ENCODE measurements at places on chromosomes 3 and 15.

DNA sequence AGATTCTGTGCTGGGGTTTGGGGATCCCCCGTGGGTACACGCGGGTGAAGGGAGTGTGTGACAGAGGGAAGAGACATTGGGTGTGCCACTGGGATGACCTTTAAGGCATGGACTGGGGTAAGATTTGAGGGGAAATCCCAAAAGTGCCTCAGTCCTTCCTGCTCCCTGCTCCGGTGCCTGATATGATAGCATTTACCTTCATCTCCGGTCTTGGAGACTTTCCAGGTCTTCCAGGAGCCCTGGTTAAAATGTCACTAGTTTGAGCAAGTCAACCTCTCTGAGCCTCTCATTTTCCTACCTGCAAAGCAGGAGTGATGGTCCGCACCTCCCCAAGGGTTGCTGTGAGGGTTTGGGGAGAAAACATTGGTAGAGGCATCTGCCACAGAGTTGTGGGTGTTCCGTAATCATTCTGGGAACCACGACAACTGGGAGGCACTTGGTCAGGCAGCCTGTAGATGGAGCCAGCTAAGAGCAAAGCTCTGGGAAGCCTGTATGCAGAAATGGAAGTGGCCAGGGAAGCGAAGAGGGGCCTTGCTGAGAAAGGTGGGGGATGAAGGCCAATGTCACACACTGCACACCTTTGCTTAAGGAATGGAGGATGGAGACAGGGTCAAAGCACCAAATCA, 33.9 kb upstream of the KIF23 start:
- no peak for DNase-seq

GRCh38 chr3:171606151-171606751, 146.0 kb upstream of the TNIK start:
- no peak for DNase-seq

- DNase-seq = no peak
Observed at GRCh38 chr3:174270841-174271240, 588.3 kb upstream of the NAALADL2 start.

- DNase-seq = no peak
Observed at GRCh38 chr3:184372911-184373310, 5.1 kb downstream of the THPO start.

DNA sequence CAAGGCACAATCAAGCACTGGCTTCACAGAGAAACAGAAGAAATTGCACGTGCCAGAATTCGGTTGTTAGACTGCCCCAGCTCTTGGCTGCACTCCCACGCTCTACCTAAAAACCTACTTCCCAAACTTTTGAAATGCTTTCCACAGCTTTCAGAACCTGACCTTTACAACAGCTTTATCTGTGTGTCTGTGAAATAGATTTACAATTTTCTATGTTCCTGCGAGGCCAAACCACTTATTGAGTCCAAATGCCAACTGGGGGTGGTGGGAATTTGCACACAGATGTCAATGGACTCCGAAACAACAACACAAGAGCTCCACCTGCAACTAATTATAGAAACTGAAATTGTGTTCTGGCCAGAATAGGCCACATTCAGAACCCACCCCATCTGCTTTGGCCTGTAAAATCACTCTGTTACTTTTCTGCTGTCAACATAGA, 44.6 kb downstream of the ERC2 start:
- DNase-seq = no peak

- no peak for DNase-seq
Observed at GRCh38 chr3:66227915-66228314, 7.1 kb downstream of the SLC25A26 start.

GRCh38 chr3:48467473-48468267, 21.1 kb downstream of the ATRIP start:
- no peak for DNase-seq

GRCh38 chr3:177141899-177142646, 55.2 kb downstream of the TBL1XR1 start:
- no peak for DNase-seq

Data from Right ventricle myocardium superior (tissue), 1 donor.